ENCODE measurements at places on chromosomes 1 and 21.

DNA sequence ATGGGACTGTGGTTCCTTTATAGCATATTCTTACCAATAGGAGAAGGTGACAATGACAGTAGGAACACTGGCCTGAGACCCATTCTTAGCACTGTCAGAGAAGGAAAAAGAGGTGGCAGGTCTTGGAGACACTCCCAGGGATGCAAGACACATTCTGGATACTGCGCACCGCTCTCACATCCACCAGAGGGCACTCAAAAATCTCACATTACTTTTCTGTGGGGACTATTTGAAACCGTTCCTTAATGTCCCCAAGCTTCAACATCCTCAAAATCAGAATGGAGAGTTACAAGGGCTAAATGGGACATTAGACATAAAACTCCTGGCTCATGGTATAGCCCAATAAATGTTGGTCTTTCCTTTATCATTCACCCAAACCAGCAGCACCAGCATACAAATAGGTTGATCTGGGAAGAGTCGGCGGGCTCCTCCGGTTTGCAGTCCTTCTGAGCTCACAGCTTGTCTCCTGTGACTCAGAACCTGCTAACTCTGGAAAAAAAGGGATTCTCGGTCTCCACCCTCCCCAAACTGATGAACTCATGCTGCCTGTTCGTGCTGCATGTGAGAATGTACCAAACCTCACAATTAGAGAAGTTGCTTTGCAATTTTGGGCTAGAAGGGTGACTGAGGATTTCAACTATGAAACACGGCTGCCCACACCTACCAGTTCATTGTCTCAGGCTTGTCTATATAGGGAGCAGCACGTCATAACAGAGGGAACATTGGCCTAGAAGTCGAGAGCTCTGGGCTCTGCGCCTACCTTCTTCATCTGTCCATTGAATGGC is 40.2 kb downstream of the IL12RB2 start:
- DNase-seq = peak; percentile 64

- DNase-seq = no peak
Measured at GRCh38 chr1:159839116-159839849, 12.6 kb downstream of the SLAMF8 start.

GRCh38 chr1:32592943-32593342 is 53.7 kb downstream of the ZBTB8A start:
- no peak for DNase-seq

DNA sequence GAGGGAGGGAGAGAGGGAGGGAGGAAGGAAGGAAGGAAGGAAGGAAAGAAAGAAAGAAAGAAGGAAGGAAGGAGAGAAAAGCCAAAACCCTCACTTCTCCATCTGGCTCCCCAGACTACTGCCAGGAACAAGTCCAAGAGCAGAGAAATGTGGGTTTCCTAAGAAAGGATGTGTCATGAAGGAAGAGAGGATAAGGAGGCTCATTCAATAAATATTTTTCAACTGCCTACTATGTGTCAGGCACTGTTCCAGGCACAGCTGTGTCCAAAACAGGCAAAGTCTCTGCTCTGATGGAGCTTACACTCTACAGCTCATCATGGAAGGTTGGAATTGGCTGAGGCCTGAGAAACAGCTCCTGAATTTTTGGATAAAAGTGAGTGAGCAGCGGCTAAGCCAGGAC is 42.6 kb upstream of the ATP2B4 start:
- no peak for DNase-seq

GRCh38 chr1:184218458-184219075 is 167.0 kb downstream of the TSEN15 start:
- no peak for DNase-seq

- DNase-seq = no peak
Measured at GRCh38 chr1:169529068-169529642, 43.4 kb upstream of the SLC19A2 start.

DNA sequence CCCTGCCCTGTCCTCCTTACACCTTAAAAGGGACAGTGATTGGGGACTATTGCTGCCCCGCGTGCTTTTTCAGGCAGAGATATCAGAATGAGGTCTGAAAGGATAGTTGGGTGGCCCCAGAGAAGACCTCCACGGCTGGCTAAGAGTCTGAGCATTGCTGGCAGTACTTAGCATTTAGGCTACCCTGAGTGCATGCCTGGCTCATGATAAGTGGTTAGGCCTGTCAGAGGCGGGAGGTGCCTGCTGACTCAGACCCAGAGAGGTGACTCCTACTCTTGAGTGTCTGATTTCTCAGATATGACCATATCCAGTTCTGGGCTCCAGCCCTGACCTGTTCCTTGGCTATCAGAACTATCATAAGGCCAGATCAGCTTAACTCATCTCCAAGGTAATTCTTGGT is 213.7 kb downstream of the PBX1 start:
- peak; percentile 68 for DNase-seq

- DNase-seq = no peak
Measured at GRCh38 chr1:159675046-159675445, 39.3 kb downstream of the CRP start.

- peak; percentile 85 for DNase-seq
Measured at GRCh38 chr1:94045465-94046056, 75.4 kb downstream of the ABCA4 start.

- no peak for DNase-seq
Measured at GRCh38 chr1:68188060-68188538, 44.2 kb downstream of the WLS start.

DNA sequence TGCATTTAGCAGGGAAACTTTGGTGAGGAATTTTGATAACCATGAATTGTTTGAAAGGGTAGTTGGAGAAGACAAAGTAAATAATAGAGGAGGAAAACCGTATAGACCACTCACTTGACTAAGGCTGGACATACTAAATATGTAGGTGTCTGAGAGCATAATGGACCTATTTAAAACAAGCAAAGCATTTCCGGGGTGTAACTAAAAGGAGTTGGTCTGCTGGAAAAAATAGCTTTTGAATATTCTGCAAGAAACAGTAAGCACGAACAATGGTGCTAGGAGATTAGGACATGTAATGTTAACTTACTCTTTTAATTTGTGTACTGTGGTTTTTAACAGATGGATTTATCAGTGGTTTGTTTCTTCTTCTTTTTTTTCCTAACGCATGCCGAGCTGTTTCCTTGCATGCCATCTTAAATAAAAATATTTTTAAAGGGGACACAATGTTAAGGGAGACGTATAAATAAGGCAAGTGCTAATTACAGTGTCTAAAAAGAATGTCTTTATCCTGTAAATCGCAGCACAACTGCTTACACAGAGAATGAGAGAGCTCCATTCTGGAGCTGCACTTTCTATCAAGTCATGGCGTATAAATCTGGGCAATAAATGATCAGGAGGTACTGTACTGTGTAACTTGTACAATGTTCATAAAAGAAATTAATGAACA is 492.1 kb downstream of the LMO4 start:
- DNase-seq = no peak

DNA sequence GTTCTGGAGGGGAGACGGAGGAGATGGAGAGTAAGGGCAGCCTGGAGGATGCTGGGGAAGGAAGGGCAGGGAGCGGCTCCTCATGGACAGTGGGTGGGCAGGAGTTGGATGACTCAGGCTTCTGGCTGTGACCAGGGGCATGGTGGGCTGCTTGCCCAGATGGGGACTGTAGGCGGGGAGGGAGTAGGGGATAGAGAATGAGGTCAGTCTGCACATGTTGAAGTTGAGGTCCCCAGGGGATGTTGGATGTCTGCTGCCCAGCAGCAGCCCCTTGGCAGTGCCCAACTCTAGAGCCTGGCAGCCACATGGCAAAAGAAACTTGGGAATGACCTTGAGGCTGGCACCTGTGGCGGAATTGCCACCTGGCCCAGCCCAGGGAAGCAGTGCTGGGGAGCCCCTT is 6.4 kb downstream of the SELENON start:
- no peak for DNase-seq

GRCh38 chr1:186671136-186671825 is 8.9 kb downstream of the PTGS2 start:
- no peak for DNase-seq

DNA sequence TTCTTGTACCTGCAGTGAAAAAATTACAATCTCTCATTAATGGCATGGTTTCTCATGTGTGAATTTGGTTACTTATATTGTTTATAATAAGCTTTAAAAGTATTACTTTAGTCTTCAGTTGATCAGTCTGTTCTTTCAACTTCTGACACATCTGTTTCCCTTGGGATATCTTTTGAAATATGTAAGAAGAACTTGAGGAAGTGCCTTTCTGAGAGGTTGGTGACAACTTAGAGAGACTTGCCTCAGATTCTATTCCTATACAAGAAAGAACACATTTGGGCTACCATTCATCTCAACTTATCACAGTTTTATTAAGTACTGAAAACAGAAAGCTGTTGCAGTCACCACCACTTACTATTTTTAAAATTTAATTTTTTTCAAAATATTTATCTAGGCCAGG is 8.1 kb downstream of the AKNAD1 start:
- DNase-seq = no peak

GRCh38 chr1:218217040-218217439 is 68.1 kb upstream of the RRP15 start:
- DNase-seq = no peak

DNA sequence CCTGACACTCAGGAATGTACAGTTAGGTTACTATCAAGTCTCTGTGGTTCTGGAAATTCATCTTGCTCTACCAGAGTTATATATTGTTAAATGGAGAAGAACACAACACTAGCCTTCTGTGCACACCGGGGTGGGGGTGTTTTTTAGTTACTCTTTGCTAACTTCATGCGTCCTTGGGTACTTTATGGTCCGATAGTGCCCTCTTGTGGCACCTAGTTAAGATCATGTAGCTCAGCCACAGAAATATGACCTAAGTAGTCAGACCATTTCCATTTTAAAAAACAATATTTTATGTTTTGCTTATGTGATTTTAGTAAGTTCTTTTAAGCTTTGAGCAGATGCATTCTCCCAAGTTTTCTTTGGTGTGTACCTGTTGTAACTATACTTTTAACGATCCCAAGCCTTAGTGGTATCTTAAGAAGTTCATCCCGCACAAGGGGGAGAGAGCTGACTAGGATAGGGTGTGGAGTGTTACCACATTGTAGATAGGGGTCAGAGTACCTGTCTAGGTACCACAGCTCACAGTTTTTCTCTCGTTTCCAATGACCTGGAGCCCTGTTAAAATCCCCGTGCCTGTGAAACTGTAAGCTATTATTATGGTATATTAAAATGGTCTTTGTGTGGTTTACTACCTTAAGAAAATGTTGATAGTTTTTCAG is 20.6 kb upstream of the SH3D21 start:
- peak; percentile 10 for DNase-seq

DNA sequence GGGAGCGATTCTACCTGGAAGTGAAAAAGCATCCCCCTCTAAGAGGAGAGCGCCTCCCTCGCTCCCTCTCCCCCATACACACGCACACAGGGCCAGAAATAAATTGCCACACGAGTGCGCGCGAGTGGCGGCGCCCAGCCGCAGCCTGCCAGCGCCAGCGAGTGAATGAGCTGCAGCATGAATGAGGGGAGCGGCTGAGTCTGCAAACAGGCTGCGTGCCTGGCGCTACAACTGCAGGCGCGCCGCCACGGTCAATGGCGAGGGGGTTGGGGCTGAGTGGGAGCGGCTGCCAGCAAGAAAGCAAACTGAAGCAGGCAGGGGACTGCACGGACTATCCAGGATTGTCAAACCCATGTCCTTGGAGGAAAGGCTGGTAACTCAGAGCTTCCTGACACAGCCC is 2.2 kb downstream of the CAMK1G start:
- no peak for DNase-seq

- DNase-seq = no peak
Measured at GRCh38 chr1:89005286-89006151, 13.1 kb upstream of the KYAT3 start.

DNA sequence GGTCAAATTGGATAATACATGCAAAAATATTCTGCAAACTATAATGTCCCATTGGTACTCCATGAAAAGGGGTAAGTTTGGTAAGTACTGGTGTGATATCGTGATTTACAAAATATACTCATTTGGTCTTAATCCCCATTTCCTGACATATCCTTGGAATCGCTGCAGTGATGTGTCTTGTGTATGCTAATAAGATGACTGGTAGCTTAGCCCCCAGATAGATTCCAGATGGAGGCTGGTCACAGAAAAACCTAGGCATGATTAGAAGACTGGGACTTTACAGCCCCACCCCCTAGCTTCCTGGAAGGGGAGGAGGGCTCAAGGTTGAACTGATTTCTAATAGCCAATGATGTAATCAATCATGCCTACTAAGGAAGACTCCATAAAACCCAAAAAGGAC is 3.0 kb downstream of the VAMP4 start:
- no peak for DNase-seq

DNA sequence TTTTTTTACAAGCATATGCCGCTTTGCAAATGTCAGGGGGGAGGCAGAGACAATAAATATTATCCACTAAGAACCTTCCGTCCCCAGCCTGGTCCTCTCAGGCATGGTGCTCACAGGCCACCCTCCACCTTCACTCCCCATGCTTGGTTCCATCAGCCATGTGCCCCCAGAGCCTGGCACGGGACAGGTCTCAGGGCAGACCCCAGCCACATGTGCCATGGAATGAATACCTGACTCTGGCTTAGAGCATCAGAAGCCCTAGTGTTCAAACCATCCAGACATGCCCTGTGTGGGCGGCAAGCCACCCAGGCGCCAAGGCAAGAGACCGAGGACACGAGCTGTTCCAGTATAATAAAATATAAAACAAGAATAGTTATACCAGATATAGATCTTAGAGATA is 5.4 kb downstream of the LSS start:
- no peak for DNase-seq

DNA sequence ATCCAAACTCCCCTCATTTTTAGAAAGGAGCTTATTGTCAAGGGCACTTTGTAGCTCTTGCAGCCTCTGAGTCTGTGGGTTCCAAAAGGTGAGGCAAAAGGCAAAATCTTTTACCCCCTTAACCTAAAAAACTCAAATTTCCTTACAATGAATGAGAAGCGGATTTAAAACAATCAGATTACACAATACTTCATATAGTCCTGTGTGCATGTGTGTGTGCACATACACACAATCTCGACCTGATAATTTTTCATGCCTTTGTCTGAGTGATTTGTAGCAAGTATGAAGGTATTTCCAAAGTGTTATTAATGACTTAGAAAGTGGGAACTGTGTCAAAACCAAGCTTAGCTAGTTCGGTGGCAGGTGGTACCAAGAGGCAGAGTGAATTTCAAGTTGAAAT is 42.9 kb downstream of the GRIK1 start:
- DNase-seq = no peak
